ENCODE measurements at places on chromosomes 6 and 20. TPM values are rescaled to one million over a fixed set of nuclear protein-coding genes. Genes with fewer than 3 reads are reported as not detected.

- no peak for DNase-seq
Measured at GRCh38 chr6:162620073-162620472, 107.5 kb downstream of the PRKN start.

- no peak for DNase-seq
Measured at GRCh38 chr6:100479179-100480035, 14.7 kb upstream of the SIM1 start.

- no peak for DNase-seq
Measured at GRCh38 chr6:33431880-33432541, 12.1 kb downstream of the SYNGAP1 start.

GRCh38 chr6:85360794-85361642 lies 88.9 kb upstream of the NT5E start:
- peak; percentile 38 for DNase-seq

TNF gene
- 1.0 TPM for polyA plus RNA-seq

NRSN1 gene
- polyA plus RNA-seq, result 2.9 TPM

PPDPF gene
- 139 TPM for polyA plus RNA-seq

ME1 gene
- polyA plus RNA-seq, result 19.9 TPM

Data from adrenal gland (tissue), 19 donors.